HT-29 (cell line): ENCODE measurements at places on chromosomes 12 and 14.

GRCh38 chr14:61358554-61359226 lies 37.3 kb downstream of the PRKCH start:
- DNase-seq = no peak

DNA sequence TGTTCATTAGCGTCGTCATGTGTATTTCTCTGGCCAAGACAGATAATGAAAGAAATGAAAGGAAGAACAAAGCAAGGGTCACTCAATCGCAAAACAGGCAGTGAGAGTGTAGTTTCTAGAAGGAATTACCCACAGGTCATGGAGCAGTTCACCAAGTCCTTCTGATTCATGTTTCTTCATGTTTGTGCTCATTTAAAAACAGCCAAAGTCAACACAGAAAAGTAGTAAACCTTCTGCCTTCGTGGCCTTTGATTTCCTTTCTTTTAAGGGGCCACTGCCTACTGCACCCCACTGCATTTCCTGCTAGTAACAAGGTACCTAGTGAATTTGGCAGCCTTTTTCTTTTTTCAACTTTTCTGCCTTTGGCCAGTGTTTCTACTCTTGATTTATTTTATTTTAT lies 75.1 kb downstream of the KCNK13 start:
- DNase-seq = no peak

- no peak for DNase-seq
These were observed 235.9 kb downstream of the ERC1 start for GRCh38 chr12:1226951-1227350.

DNA sequence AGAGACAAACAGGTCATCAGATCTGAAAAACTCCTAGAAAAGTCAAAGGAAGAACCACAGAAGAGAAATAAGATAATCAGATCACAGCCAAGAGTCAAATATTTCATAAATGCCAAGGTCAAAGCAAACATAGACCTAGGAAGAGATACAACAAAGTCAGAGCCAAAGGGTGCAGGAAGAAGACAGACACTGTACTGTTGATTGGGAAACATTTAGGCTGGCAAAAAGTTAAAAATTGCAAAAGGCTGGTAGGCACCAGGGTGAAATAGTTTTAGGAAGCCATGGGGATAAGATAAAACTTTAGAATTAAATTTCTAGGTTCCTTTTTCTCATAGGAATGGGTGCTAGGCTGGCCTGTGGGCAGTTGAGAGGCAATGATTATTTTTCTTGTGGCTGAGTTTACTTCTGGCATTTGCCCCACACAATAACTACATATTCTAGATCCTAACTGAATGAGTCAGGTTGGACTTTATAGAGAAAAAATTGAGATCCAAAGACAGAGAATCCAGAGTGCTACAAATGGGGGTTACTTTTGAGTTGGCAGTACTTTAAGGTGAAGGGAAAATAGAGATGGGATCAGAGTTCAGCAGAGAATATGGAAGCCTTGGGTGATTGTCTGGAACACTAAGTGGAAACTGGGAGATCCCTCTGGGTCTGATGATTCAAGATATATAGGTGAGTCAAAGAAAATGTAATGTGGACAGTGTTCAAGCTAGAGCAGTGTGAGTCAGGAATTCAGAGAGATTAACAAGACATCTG lies 215.5 kb downstream of the C12orf50 start:
- DNase-seq = no peak

DNA sequence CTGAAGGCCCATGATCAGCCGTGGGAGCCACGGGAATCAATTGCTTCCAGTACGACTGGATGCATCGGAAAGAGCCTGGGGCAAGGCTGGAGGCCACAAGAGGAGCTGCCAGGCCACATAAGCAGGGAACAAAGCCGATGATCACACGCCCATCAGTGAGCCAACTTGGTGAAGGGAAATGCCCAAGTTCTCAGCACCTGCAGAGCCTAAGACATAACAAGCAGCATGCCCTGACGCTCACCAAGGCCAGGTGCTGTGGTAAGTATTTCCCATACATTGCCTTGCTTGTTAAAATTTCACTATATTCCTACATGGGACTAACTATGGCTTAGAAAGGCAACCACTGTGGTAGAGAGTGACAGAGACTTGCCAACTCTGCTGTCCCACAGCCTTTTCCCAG lies 555.9 kb downstream of the BCL11B start:
- no peak for DNase-seq

GRCh38 chr12:100823963-100824362 lies 29.4 kb downstream of the ANO4 start:
- DNase-seq = no peak

GRCh38 chr12:106048676-106049075 lies 90.1 kb downstream of the NUAK1 start:
- no peak for DNase-seq

GRCh38 chr12:84641940-84642545 lies 270.6 kb downstream of the SLC6A15 start:
- DNase-seq = no peak

- no peak for DNase-seq
These were observed 552.1 kb upstream of the FBXO33 start for GRCh38 chr14:39984323-39984722.

DNA sequence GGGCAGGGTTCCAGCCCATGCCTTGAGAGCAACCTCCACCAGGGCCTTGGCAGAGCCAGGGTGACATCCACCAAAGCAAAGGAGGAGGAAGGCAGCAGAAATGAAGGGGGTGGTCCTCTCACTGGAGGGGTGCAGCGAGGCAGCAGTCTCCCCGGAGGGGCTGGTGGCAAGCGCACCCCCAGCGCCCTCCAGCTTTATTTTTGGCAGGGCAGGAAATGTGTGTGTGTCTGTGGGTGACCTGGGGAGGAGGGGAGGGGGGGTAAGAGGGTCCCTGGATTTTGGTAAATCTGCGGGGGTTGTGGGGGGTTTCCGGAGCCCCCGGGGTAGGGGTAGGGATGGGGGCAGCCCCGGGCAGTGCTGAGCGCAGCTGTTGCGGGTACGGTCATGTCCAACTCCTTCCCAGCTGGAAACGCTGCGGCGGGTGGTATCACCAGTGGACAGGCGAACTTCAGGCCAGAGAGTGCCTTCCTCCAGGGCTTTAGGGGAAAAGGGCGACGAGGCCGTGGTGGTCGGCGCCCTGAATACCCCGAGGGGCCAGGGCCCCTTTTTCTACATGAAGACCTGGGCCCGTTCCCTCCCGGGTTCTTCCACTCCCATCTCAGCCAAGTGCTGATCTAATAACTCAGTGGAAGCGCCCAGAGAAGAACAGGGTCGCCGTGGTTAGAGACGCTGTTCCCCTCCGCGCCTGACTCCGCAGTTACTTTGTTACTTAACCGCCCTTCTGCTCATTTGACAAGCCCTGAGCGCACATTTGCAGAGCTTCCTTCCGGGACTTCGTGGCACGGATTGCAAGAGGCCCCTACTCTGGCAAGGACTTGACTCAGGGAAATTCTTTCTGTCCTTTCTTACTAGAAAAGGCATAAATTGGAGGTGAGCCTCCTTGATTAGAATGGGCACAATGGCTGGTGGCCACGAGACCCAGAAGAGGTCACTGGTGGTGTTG lies 55.2 kb downstream of the FOS start:
- no peak for DNase-seq

DNA sequence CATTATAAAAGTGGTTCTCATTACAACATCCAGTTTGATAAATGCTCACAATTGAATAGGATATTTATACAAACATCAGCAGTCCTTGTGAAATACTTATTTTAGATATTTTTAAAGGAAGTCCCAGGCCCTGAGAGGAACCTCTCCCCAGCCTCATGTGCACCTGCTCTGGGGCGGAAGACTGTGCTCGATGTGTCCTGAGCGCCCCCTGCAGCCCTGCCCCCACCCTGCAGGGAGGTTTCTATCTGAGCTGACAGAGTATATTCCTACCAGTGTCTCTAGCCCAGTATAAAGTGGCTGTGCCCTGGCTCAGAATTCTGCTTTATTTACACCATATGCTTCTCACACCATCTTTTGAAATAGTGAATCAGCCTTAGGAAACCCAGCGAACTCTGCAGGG lies 1349.1 kb downstream of the TMEM121 start:
- DNase-seq = no peak

- DNase-seq = peak; percentile 8
These were observed 490 bp downstream of the RILPL1 start for GRCh38 chr12:123532808-123533649.

DNA sequence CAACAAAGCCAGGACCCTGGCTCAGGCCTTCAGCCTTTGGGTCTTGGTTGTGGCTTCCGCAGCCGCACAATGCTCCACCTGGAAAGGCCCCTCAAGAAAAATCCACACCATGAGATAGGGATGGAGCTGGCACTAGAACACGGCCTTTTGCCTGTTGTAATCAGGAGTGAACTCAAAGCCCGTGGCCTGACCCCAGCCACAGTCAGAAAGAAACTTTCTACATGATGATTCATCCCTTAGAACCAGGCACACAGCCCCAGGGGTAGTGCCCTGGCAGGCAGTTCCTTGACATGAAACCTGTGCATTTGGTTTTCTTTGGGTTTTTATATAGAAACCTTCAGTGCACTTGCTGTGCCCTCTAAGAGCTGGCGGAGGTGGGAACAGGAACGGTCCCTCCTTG lies 5.1 kb downstream of the CLMN start:
- no peak for DNase-seq

DNA sequence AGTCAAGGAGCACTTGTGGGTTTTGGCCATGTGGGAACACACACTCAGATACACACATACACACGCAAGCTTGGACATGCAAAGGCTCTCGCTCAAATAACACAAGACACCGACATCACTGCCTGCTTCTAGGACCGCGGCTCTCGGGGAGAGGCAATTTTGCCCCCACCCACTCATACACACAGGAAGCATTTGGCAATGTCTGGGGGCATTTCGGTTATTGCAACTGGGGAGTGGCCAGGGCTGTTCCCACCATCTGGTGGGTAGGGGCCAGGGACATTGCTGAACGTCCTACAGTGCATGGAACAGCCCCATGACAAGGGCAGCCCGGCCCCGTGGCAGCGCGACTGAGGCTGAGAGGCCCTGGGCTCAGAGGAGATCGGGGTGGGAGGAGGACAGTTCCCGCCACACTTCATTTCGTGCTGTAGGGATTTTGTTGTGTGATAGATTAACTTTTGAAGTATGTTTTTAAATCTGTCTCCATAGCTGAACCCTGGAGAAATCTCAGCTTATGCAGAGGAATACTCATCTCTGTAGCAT lies 35.6 kb downstream of the RIMBP2 start:
- DNase-seq = no peak

DNA sequence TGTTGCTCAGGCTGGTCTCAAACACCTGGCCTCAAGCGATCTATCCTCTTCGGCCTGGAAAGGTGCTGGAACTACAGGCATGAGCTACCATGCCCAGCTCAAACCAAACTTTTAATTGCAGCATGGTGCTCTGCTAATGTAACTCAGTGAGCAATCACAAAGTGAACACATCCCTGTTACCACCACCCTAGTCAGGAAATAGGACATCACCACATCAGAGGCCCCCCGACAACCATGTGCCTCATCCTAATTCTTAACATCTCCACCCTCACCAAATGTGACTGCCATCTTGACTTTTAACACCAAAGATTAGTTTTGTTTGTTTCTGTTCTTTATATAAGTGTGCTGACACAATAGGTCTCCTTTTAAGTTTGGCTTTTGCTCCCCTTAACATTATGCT lies 22.8 kb upstream of the SDR39U1 start:
- no peak for DNase-seq

- peak; percentile 47 for DNase-seq
These were observed 21.8 kb upstream of the RNU6-8 start for GRCh38 chr14:32224737-32225377.

DNA sequence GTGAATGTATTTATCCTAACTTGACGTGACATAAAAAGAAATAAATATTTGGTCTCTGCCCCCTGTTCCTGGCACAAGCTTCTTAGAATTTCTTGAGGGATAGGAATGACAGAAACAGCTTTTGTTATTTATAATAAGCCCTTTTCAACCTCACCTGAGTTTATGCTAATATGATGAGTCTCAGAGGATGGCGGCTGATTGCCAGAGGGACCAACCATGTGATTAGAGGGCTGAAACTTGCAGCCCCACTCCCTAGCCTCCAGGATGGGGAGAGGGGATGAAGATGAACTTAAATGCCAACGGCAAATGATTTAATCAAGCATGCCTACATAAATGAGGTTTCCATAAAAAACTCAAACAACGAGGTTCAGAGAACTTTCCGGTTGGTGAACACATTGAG lies 42.9 kb downstream of the DNAI7 start:
- no peak for DNase-seq

DNA sequence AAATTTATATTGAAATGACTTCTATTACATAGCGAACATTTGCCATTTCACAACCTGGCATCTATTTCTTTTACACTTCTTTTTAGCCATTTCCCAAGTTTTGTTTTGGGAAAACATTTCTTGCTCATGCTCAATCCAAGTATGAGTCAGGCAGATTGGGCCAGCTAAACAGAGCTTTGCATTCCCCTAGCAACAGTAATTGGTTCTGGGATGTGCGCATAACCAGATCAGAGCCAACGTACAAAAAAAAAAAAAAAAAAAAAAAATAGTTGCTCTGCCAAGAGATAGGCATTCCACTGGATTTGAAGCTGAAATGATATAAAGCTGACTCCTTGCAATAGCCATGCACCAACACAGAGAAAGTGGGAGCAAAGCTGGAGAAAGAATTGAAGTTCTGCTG lies 37.5 kb downstream of the PLCZ1 start:
- no peak for DNase-seq

- DNase-seq = no peak
These were observed 44.6 kb upstream of the KRAS start for GRCh38 chr12:25295361-25295760.

GRCh38 chr12:116182359-116183063 lies 95.0 kb downstream of the MED13L start:
- DNase-seq = no peak

- DNase-seq = no peak
These were observed 144.5 kb upstream of the DYRK2 start for GRCh38 chr12:67504026-67504425.

GRCh38 chr12:86948851-86949250 lies 692.7 kb upstream of the MGAT4C start:
- DNase-seq = no peak

- DNase-seq = no peak
These were observed 5.1 kb downstream of the PSMB11 start for GRCh38 chr14:23047034-23047634.

- DNase-seq = no peak
These were observed 1644.1 kb upstream of the FLRT2 start for GRCh38 chr14:83885837-83886293.

- DNase-seq = no peak
These were observed 2.4 kb upstream of the ERC1 start for GRCh38 chr12:988646-989045.

DNA sequence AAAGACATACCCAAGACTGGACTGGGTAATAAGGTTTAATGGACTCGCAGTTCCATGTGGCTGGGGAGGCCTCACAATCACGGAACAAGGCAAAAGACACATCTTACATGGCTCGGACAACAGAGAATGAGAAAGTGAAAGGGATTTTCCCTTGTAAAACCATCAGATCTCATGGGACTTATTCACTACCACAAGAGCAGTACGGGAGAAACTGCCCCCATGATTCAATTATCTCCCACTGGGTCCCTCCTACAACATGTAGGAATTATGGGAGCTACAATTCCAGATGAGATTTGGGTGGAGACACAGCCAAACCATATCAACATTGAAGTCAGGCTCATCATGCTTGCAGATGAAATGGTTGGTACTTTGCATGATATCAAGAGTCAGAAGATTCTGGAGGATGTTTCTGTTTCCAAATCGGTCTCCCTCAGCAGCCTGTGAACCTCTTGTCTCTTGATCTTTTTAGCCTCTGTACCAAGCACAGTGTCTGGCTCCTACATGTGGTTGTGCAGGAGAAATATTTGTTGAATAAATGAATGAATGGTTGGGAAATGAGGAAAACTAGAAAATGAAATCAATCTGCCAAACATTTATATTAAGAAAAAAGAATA lies 98.6 kb downstream of the VRK1 start:
- no peak for DNase-seq
